ENCODE measurements at places on chromosomes 2 and 18.
A peak's percentile ranks its signal among the peaks of the same experiment; 100 is the strongest.

DNA sequence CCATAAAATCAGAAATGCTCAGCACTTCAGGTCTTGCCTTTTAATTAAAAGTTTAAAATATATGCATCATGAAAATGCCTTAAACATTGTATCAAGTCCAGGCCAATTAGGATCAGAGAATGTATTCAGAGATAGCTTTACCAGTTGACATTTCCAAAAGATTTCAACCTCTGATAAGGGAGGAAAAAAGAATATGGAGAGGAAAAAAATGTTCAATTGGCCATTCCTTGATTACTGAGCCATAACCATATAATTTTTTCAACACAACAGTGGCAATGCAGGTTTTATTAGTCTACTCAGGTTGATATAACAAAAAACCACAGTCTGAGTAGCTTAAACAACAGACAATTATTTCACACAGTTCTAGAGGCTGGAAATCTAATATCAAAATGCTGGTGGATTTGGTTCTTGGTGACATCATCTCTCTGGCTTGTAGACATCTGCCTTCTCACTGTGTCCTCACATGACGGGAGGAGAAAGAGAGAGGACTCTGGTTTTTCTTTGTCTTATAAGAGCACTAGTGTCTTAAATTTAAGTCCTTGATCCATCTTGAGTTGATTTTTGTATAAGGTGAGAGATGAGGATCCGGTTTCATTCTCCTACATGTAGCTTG, 111.9 kb downstream of the IRS1 start:
- DNase-seq, result no peak

DNA sequence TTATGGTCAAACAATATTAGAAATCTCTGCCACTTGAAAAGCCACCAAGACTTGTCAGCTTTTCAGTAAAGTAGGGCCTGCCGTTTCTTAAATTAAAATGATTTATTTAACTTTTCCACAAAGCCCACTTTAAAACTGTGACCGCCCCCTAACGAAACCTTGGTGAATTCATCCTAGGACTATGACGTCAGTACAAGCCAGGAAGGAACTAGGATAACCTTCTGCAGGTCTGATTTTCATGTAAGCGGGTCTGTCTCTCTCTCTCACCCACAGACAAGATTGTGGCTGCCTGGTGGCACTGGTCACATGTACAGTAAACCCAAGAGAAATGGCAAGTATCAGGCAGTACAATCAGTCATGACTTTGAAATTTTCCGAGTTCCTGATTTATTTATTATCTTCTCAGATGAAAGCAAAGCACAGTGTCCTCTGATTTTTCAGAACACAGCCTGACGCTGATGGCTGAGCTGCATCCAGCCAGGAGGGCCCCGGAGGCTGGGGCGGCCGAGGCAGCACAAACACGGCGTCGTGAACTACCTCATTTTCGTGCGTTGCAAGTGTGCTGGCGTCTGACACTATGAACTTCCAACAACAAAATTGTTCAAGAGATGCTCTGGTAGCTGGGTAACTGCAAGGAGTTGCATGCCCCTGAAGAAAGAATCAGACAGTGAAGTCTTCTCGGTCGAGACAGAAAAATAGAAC, 18.9 kb downstream of the SALL3 start:
- DNase-seq, result no peak

DNA sequence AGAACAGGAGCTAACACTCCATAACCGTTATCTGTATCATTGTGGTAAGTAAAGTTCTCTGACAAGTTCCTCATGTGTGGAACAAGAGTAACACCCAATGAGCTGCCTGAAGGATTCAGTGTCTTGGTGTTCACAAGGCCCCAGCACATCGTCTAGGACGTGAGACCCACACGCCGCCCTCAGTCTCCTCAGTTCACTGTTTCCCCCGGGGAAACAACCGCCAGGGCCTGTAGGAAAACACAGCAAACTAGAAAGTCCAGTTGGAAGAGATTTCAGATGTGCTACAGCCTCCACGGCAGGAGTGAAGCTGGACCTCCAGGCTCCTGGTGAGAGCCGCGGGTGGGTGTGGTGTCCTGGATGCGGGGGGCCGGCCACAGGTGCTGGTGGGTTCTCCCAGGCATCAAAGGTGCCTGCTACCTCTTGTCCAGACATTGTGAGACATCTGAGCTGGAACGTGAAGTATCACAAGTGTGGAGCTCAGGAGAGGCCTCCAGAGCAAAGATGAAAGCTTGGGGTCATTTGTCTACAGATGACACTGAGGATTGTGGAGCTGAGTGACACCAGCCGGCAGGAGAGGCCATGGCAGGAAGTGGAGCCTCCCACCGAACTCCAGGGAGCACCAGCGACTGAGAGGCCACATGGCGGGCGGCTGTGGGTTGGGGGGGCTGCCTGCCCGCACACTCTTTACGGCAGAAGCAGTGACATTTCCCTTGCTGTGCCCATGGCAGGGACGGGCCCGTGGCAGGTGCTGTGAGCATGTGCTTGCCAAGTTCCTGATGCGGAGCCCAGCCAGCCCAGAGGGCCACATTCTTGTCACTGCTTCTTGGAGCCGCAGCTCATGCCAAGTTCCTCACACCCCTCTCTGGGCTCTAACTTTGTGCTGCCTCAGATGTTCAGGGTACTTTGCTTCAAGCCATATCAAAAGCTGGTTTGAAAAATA, 131.2 kb downstream of the TMEM18 start:
- no peak for DNase-seq

DNA sequence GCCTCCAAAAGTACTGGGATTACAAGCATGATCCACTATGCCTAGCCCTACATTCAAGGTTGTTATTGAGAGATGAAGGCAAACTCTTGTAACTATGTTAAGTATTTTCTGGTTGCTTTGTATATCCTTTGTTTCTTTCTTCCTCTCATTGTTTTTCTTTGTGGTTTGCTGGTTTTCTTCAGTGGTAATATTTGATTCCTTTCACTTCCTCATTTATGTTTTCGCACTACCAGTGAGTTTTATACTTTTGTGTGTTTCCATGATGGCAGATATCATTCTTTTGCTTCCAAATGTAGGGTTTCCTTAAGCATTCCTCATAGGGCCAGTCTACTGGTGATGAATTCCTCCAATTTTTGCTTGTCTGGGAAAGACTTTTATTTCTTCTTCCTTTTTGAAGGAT, 90.2 kb downstream of the NCK2 start:
- DNase-seq, result no peak

GRCh38 chr18:65919663-65920062, 168.9 kb downstream of the CDH7 start:
- no peak for DNase-seq

DNA sequence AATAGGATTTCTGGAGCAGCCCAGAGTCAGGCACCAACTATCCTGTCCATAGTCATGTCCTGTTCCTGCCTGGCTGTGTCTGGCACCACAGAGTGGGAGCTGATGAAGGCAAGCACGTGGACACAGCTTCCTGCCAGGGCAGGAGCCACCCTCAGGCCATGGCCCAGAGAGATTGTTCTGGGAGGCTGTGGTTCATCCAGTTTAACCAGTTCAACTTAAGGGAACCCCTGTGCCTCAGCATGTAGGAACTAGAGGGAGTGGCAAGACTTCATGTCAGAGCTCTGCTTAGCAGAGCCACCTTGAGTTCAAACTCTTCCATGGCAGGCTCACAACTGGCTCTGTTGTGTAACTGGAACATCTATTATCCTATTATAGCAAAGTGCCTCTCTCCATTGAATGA, 73.2 kb upstream of the NCKAP5 start:
- DNase-seq, result peak; percentile 22

- no peak for DNase-seq
These were observed 120.0 kb downstream of the COL6A3 start for GRCh38 chr2:237293978-237294377.

GRCh38 chr18:41482501-41482900, 472.5 kb upstream of the PIK3C3 start:
- no peak for DNase-seq

- no peak for DNase-seq
These were observed 303.2 kb upstream of the UBE2E3 start for GRCh38 chr2:180677200-180677599.

- no peak for DNase-seq
These were observed 17.5 kb upstream of the CDC42EP3 start for GRCh38 chr2:37688771-37689468.

GRCh38 chr2:219010162-219010756, 17.0 kb upstream of the CRYBA2 start:
- DNase-seq, result peak; percentile 10

- DNase-seq, result no peak
These were observed 363.1 kb downstream of the NUP35 start for GRCh38 chr2:183487326-183487725.

DNA sequence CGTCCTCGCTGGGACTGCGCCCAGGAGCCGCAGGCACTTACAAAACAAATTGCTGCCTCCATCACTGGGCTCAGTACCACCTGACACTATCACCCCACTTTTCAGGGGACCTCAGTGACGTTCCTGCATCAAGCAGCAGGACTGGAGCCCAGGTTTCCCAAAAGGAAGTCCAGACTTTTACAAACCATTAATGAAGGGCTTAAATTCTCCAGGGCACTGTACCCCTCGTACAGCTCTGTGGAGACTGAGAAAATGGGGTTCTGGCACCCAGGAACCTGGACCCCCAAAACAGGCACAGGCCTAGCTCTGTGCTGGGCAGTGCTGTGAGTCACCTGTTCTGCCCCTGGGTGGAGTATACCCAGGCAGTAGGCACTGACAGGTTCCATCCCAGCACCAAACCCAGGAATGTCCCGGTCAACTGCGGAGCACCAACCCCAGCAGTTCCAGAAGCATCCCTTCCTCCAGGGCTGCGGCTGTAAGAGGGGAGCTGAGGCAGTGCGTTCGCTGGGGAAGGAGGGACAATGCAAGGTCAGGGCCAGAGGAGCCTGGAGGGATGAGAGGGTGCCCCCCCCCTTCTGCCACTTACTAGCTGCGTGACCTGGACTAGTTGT, 24.6 kb upstream of the NOTO start:
- DNase-seq, result no peak

DNA sequence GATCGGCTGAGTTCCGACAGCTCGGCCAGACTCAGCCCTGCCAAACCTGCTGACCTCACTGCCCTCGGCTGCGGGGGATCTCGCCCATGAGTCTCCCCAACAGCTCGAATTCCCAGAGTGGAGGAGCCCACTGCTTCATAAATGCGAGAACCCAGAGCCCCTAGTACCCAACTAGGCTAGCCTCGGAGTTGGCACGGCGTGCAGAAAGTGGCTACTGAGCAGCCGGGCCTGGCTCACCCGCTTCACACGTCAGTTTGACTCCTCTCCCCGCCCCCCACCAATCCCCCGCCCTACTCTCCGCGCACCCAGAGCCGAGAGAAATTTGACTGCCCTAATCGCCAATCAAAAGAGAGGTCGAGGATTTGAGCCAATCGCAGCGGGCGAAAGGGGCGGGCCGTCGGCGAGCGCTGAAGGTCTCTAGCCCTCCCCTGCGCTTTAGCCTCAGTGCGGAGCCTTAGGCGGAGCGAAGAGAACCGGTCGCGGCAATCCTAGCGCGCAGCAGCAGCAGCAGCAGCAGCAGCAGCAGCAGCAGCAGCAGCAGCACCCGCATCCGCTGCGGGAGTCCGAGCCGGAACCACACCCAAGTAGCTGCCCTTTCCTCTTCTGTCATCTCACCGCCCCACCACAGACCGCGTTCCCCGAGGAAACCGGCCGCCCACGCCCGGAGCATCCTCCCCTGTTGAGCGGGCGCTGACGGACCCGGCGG, at the start of gene GLS:
Gene GLS, plus strand, starts transcription at position 444 of the 706 bp plus-strand sequence. CDS start 264 bp downstream, outside the sequence.
- peak; percentile 94 for DNase-seq

- DNase-seq, result no peak
These were observed 161.0 kb downstream of the HDAC4 start for GRCh38 chr2:239239607-239240413.

- DNase-seq, result no peak
These were observed 154.3 kb downstream of the RNF152 start for GRCh38 chr18:61738488-61738887.

GRCh38 chr2:84443477-84443876, 15.6 kb downstream of the SUCLG1 start:
- DNase-seq, result no peak

DNA sequence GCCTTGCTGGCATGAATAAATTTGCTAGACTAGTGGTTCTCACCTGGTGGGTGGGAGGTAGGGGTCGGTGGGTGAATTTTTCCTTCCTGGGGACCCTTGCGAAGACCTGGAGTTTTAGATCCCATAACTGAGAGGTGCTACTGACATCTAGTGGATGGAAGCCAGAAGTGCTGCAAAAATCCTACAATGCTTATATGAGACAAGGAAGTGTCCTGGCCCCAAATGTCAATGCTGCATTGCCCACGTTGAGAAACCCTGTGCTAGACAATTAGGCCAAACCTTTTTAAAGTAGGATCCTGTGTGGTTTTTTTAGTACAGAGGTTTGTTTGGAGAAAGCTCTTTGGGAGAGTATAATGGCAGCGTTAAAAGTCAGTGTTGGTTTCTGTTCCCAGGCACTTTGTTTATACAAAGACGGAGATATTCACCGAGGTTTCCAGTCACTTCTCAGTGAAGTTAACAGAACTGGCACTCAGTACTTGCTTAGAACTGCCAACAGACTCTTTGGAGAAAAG, 9.6 kb downstream of the SERPINB8 start:
- DNase-seq, result peak; percentile 35

DNA sequence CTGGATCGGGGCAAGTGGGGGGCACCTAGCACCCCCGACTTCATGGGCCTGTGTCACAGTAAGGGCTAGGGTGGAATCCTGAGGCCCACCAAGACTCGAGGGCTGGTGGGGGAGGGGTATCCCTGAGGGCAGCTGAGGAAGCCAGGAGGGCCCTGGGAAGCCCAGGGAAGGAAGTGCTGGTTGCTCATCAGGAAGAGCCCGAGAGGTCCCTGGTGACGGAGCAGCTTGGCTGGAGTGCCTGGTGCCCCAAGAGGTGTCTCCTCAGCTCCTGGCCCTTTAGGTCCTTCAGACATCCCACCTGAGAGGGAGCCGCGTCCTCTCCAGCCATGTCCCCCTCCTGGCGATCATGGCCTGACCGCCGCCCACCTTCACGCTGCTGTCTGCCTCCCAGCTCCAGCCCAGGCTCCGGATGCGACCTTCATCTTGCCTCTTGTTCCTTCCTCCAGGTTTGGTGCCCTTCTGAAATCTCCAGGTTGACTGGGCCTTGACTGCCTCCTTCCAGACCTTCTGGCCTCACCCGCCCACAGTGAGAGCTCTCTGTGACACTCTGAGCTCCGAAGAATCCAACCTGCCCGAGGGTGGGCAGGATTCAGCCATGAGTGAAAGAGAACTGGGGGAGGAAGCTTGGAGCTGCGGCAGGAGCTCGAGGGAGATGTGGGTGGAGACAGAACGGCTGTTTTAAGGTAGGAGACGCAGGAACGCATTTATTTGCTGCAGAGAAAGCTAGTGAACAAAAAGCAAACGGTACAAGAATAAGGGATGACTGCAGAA, 42.7 kb upstream of the SEMA4C start:
- DNase-seq, result no peak
